ENCODE measurements at places on chromosomes 11 and 22.

- no peak for DNase-seq
These were observed 7.8 kb upstream of the NAA40 start for GRCh38 chr11:63931045-63931444.

- no peak for DNase-seq
These were observed 22.6 kb upstream of the APLP2 start for GRCh38 chr11:130047141-130047540.

GRCh38 chr11:1943977-1944376, 3.2 kb upstream of the MRPL23 start:
- DNase-seq, result no peak

DNA sequence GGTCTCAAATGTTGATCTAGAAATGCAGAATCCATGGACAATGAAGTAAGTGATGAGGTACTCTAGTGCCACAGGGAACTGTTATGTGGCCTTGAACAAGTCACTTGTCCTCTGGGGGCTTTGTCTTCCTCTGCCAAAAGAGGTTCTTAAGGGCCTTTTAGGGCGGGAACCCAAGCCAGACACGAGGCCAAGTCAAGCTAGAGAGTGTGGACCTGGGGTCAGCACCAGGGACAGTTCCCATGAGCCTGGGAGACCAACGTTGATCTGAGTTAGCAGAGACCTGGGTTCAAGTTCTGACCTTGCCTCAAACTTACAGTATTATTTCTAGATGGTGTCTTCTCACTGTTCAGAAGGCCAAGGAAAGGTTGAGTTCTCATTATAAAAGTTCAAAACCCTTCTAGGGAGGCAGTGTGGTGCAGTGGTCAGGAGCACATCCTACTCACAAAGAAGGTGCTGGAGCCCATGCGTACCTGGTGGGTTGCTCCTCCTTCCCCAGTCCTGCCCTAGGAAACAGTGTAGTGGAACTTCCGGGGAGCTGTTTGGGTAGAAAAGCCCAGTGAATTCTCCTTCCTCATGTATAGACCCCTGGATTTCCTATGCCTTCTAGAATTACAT, 121.5 kb downstream of the CHST1 start:
- no peak for DNase-seq

- no peak for DNase-seq
These were observed 37.8 kb downstream of the ARRB1 start for GRCh38 chr11:75313513-75314272.

GRCh38 chr22:46629291-46629690, 9.1 kb downstream of the GRAMD4 start:
- DNase-seq, result no peak

DNA sequence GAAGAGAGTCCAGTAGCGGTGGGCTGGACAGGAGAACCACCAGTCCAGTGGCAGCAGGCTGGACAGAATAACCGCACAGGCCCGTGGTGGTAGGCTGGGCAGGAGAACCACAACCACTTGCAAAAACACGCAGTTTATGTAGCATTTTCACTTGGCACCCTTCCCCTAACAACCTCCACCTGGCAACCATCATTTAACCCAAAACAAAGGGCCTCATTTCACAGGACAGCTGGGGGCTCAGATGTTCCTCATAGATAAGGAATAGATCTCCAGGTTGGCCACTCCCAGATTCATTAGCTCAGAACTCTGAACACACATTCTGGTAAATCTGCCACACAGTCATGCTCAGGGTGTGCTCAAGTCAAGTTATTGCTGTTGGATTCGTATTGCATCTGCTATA, 41.2 kb downstream of the SYTL2 start:
- DNase-seq, result no peak

DNA sequence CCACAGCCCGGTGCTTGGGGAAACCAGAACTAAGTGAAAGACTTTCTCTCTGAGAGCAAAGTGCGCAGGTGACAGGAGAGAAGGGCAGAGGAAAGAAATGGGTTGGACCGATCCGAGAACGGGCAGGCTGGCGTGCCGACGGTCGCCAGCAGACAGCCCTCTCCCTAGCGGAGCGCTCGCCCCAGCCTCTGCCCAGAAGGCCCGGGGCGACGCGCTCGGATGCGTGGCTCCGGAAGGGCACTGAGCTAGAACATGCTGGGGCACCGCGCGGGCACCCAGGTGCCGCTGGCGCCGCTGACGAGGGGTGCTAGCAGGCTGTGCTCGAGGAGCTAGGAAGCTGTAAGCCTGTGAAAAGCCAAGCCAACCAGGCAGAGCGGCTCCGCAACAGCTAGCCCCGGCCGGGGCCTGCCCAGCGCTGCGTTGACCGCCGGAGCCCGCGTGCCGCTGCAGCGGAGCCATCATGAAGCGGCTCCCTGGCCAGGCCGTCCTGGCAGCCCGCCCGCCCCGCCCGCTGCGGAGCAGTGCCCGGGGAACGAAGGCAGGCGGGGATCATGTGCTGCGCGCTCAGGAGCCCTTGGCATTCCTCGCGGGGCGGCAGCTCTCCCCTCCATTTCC, 22.1 kb upstream of the RRAS2 start:
- DNase-seq, result peak; percentile 14

DNA sequence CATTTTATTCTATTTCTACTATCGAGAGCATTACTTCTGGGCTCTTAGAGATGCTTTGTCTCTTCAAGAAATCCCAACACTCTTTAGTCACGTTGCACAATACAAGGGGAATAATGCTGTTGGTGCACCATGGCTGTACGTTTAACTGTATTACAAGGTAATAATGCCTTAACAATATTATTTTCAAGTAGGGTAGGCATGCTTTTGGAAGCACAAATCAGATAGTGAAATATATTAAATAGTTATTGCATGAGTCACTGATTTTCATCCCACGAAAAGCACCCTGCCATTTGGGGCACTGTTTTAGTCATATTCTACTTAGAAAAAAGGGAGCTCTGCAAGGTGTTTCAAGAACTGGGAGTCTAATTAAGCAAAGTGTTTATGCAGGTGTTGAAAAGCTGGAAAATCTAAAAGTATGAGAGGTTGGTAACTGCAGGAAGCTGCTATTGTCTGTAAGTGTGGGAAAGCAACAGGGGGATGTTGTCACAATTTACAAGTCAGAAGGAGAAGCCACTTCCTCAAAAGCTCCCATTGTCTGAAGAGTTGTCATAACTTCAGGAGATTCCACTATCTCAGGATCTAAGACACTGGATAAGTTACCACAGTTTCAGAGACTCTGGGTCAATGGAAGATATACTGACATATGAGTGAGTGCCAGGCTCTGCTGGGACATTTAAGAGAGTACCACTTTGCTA, 218.2 kb downstream of the JRKL start:
- DNase-seq, result no peak

- no peak for DNase-seq
These were observed 22.9 kb downstream of the IGLL5 start for GRCh38 chr22:22910272-22911240.

GRCh38 chr22:35842519-35842913, 124.8 kb downstream of the APOL5 start:
- no peak for DNase-seq

- DNase-seq, result no peak
These were observed 106.5 kb downstream of the FEZ1 start for GRCh38 chr11:125389339-125390166.

DNA sequence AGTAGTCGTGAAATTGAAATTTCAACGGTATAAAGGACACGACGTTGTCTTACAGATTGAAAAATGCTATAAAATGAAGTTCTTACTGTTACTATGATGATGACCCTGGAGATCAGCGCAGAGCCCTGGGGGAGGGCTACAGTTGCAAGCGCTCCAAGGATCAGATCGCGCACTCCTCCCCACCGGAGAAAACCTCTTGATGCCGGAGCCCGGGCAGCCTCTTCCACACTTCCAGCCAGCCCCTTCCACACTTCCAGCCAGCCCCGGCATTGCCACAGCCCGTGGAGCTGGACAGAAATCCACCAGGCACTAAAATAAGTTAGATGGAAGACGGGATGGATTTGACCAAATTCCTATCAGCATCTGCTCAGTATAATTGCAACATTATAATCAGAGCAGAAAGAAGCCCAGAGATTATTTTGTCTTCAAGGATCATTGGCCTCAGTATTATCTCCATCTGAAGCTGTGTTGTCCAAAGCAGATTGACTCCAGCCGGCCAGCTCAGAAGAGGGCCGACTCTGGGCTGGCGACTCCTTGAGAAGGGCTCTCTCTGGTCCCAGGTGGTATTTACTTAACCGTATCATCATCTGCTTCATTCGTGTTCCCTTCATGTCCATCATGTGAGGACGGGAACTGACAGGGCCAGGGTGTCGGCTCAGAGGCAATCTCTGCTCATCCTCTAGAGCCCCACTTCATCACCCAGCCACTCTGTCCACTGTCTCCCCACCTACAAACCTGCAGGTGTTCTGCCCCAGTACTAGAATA, 777 bp upstream of the MICAL3 start:
- DNase-seq, result no peak

DNA sequence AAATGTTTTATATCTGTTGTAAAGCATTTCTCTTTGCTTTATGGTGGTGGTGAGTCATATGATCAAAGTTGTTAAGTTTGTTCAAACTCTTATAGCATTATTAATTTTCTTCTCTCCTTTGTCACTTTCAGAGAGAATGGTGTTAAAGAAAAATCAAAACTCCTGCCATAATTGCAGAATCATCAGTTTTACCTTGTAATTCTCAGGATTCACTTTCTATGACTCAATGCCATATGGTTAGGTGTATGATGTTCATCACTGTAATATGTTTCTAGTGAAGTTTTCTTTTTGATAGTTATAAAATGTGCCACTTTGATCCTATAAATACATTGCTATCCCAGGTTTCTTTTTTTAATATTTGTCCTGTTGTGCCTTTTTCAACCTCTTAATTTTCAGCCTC, 13.7 kb upstream of the KDM4E start:
- DNase-seq, result no peak

GRCh38 chr11:57639321-57640067, 10.2 kb downstream of the YPEL4 start:
- DNase-seq, result no peak

GRCh38 chr11:15180212-15180792, 65.6 kb downstream of the INSC start:
- DNase-seq, result no peak

DNA sequence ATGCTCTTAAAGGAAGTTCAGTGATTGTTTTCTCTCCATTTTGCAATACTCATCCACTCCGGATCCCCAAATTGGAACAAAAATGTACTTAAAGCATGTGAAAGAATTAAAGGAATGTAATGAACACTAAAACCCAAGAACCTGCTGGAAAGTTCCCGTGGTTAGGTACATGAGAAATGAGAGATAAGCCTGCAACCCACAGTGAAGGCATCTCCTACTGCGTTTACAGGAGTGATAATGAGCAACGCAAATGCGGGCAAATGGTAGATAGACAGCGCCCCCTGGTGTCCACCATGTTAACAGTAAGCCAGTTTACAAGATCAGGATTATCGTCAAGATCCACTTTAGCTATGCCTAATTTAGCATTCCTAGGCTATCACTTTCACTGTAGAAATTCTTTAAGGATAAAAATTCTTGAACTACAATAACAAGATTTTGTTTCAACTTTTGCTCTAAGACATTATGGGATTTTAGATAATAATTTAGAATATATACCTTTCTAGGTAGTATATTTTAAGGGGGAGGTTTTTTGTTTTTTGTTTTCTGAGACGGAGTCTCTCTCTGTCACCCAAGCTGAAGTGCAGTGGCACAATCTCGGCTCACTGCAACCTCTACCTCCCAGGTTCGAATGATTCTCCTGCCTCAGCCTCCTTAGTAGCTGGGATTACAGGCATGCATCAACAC, 29.9 kb downstream of the ALG9 start:
- peak; percentile 75 for DNase-seq

GRCh38 chr11:91023731-91024130, 800.9 kb upstream of the CHORDC1 start:
- no peak for DNase-seq

DNA sequence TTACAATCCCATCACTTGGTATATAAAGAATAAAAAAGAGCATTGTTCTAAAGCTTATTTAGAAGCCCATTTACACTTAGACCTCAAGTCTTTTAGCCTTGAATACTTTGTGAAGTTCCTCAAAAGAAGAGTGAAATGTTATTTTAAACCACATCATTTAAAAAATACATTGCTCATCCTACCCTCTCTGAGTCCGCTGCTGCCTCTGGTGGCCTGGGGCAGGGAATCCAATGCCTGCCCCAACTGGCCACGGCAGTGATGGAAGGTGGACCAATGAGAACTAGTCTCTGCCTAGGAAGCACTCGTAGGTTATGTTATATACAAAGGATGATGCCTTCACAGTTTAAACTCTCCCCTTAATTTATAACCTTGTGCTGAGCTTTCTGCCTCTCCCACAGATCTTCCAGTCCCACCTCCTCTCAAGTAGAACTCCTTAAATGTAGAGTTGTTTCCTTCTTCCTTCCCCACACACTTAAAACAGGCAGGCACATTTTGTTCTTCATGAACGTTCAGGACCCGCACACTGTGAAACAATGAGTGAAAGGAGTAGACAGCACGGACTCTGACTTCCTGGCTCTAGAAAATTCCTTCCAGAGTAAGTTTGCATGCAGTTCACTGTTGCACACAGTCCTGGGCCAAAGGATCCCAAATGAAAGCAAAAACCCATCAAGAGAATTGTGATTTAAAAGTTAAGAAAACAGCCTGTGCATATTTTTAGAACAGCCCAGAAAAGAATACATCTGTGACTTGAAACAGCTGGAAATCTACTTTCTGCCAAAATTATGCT, 167.8 kb downstream of the RRAS2 start:
- no peak for DNase-seq

DNA sequence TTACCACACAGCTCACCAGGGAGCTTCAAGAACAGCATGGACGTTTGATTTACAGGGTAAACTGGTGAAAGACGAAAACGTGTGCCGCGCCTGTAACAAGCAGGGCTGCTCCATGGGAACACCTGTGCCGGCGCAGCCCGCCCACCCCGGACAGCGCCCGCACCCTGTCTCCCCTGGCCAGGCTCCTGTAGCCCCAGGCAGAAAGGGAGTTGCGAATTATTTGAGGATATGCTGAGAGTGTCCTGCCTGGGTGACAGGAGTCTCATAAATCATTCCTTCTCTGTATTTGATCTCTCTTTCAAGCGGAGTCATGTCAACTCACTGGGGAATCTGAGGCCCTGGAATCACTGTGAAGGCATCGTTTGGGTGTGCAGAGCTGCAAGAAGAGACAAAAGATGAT, 804.3 kb downstream of the OPCML start:
- no peak for DNase-seq

- no peak for DNase-seq
These were observed 97.9 kb downstream of the MORC2 start for GRCh38 chr22:30870451-30871345.

GRCh38 chr11:419248-420005, 4.6 kb upstream of the SIGIRR start:
- DNase-seq, result no peak

GRCh38 chr11:67656278-67656922, 5.9 kb upstream of the ACY3 start:
- no peak for DNase-seq

DNA sequence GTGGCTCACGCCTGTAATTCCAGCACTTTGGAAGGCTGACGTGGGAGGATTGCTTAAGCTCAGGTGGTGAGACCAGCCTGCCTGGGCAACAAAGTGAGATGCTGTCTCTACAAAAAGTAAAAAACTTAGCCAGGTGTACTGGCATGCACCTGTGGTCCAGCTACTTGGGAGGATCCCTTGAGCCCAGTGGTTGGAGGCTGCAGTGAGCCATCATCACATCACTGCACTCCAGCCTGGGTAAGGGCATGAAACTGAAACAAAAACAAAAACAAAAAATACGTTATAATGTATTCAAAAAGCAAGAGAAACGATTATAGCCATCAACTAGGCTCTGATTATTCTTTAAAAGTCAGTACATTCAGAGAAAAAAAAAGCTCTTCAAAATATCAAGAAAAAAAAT, 62.5 kb downstream of the TCF20 start:
- DNase-seq, result no peak

- no peak for DNase-seq
These were observed 2.1 kb upstream of the MOB2 start for GRCh38 chr11:1488575-1489180.
